Epithelial cell of alveolus of lung (primary cell): ENCODE measurements at places on chromosomes 1 and 21. TPM values are rescaled to one million over a fixed set of nuclear protein-coding genes. Genes with fewer than 3 reads are reported as not detected.

Gene MTMR11
- 6.9 and 9.5 TPM in 2 replicates for total RNA-seq

Gene COL8A2
- 0.24 and 1.8 TPM in 2 replicates for total RNA-seq

Gene FCRL5
- total RNA-seq, result not detected in 2 replicates

Gene NES
- total RNA-seq, result 34.3 and 110 TPM in 2 replicates

Gene BTBD19
- total RNA-seq, result 4.9 and 11.3 TPM in 2 replicates
